Retinal pigment epithelial cell (primary cell): ENCODE measurements at places on chromosomes 13 and 19.

DNA sequence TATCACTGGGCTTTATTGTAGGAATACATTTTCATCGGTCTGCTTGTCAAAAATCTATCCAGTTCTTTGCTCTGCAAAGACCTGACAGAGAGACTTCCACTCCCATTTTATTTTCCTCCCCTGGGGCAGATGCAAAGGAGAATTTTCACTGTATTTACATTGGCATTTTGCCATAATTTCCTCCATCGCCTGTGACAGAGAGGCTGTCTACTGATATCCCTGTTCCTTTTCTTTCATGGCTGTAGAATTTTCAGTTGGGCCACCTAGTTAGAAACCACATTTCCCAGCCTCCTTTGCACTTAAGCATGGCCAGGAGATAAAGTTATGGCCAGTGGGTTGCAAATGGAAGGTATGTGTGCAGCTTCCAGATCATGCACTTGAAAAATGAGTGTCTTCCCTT lies 89.3 kb downstream of the NUFIP1 start:
- DNase-seq: no peak

GRCh38 chr13:99860745-99861144 lies 110.8 kb downstream of the ZIC5 start:
- DNase-seq: peak; percentile 36

- no peak for DNase-seq
Observed at GRCh38 chr13:50548586-50548985, 294.9 kb downstream of the DLEU7 start.

DNA sequence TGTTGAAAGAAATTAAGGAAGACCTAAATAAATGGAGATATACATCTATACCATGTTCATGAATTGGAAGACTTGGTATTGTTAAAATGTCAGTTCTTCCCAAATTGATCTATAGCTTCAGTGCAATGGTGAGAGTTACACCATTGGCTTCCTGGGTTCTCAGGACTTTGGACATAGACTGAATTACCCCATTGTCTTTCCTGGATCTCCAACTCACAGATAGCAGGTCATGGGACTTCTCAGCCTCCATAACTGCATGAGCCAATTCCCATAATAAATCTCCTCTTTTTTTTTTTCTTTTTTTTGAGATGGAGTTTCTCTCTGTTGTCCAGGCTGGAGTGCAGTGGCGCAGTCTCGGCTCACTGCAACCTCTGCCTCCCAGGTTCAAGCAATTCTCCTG lies 38.7 kb downstream of the CCNE1 start:
- no peak for DNase-seq

DNA sequence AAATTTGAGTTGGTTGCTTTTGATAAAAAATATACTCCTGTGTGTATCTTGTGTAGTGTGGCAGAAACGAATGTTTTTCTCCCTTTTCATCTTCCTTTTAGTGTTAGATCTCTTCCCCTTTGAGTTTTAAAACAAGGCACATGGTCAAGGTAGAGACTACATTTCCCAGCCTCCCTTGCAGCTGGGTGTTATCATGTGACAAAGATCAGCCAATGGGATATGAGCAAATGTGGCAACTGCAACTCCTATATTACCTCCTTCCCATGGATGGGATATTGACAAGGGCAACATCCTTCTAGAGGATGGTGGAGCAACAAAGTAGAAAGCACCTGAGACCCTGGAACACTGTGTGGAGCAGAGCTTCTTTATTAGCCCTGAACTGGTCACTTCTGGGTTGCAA lies 42.4 kb downstream of the ADGRE3 start:
- DNase-seq: no peak

GRCh38 chr19:19087676-19088075 lies 23.9 kb downstream of the SLC25A42 start:
- DNase-seq: no peak

DNA sequence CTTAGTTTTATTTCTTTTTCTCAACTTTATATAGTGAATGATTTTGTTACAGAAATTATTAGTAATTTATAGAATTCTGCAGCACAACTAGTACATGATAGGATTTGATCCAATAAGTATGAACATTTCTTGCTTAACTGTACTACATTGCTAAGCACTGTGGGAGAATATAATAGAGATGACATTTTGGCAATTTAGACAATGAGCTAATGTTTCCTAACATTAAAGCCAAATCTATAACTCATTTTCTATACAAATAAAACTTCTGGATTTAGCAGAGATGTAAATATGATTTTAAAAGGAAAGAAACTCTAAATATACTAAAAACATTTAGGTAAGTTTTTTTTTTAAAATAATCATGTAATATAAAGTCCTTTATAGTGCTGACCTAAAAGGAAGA lies 87.3 kb downstream of the FNDC3A start:
- DNase-seq: no peak

- DNase-seq: no peak
Observed at GRCh38 chr13:45886466-45886865, 34.9 kb upstream of the SIAH3 start.

- DNase-seq: no peak
Observed at GRCh38 chr19:45200568-45200967, 22.0 kb downstream of the BLOC1S3 start.

DNA sequence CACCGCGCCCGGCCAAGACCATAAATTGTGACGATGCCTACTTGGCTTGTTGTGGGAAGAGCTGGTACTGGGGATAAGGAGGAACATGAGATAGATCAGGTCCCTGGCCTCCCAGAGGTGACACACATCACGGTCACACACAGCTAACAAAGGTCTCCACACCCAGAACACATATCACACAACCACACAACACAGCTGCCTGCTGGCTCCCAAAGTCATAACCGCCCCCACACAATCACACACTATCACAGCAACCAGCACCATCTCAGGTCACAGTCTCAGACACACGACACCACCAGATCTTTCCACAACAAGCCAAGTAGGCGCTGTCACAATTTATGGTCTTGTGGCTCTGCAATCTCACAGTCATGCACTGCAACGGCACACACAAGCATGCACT lies 5.7 kb downstream of the COL5A3 start:
- DNase-seq: no peak

GRCh38 chr19:3821857-3822364 lies 35.7 kb upstream of the MATK start:
- no peak for DNase-seq

GRCh38 chr19:33208371-33208895 lies 14.3 kb downstream of the LRP3 start:
- no peak for DNase-seq

GRCh38 chr13:90315061-90315460 lies 1032.4 kb upstream of the MIR17HG start:
- no peak for DNase-seq

- DNase-seq: no peak
Observed at GRCh38 chr13:58852076-58852475, 1220.5 kb downstream of the PCDH17 start.

- DNase-seq: no peak
Observed at GRCh38 chr19:36140304-36141038, 605 bp downstream of the CAPNS1 start.

DNA sequence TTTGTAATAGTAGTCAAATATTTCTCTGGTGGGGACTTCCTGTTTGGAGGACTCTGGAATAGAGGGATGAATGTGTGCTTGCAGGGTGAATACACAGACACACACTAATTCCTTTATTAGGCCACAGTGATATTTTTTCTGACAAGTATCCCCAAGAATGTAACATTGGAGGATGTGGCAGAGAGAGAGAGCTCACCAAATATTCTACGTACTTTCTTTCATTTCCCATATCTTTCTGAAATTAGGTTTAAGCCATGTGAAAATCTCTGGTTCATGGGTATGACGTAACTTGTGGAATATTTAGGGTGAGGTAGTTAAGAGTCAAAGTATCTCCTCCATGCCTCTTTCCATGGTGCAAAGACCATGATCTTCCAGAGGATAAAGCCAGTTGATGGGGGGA lies 463.4 kb downstream of the DIAPH3 start:
- DNase-seq: no peak

- no peak for DNase-seq
Observed at GRCh38 chr13:109730812-109731335, 55.5 kb downstream of the IRS2 start.

GRCh38 chr13:66362485-66362884 lies 867.7 kb downstream of the PCDH9 start:
- DNase-seq: no peak

- DNase-seq: no peak
Observed at GRCh38 chr13:101343128-101343787, 73.0 kb downstream of the NALCN start.

DNA sequence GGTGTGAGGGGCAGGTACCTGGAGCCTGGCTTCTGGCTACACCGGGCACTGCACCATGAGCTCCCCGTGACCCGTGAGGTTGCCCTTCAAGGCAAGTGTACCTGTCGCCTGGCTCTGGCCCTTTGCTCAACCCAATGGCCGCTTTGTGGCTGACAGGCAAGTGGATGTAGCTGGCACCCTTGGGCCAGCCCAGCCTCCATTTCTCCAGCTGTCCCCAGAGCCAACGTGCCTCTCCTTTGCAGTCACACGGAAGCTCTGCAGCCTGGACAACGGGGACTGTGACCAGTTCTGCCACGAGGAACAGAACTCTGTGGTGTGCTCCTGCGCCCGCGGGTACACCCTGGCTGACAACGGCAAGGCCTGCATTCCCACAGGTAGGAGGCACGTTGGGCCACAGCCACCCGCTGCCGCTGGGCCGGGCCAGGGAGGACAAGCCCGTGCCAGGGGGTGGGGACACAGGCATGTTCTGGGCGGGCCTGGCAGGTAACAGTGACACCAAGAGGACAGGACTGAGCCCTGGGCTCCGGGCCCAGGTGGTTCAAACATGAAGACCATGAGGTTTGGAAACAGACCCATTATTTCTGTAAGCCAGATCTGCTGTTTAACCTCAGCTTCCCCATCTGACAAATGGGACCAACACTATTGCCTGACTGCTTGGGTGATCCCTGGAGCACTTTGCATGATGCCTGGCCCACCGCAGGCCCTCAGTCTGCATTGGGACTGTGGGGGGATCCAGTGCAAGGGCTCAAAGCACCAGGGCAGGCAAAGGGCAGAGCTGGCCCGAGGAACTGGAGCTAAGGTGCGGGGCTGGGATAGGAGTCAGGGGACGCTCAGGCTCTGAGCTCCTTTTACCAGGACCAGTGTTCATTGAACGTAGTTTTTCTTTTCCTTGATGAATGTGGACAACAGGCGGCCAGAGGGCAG lies 17.5 kb upstream of the PROZ start:
- no peak for DNase-seq

GRCh38 chr19:42284591-42285341 lies 15.7 kb downstream of the CIC start:
- no peak for DNase-seq

DNA sequence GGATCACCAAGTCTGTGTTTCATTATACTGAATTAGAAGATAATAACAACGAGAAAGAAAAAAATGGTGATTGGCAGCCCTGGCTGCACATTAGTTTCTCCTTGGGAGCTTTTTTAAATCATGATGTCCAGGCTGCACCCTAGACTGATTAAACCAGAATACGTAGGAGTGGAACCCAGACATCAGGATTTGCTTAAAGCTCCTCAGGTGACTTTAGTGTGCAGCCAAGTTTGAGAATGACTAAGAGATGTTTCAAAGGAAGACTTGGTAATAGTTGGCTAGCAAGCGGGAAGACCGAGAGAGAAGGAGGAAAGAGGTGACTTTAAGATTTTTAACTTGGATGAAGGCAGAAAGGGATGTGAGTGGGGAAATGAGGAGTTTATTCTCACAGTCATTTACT lies 71.4 kb upstream of the SERP2 start:
- no peak for DNase-seq

- no peak for DNase-seq
Observed at GRCh38 chr13:105838231-105838630, 697.2 kb downstream of the EFNB2 start.

DNA sequence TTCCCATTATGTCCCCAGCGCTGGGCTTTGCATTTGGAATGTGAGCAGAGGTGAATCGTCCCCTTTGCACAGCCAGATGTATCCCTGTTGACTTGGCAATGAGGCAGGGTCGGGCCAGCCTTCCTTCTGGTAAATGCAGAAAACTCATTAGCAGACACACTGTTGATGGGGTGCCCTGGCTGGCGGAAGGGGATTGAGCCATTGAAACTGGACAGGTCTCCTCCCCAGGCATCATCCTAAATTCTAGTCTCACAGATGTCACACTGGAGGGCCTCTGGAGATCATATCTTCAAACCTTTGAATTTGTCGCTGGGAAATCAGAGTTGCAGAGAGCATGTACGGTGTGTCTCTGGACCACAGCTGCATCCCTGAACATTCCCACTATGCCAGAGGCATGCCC lies 219.5 kb upstream of the TSHZ3 start:
- DNase-seq: no peak

DNA sequence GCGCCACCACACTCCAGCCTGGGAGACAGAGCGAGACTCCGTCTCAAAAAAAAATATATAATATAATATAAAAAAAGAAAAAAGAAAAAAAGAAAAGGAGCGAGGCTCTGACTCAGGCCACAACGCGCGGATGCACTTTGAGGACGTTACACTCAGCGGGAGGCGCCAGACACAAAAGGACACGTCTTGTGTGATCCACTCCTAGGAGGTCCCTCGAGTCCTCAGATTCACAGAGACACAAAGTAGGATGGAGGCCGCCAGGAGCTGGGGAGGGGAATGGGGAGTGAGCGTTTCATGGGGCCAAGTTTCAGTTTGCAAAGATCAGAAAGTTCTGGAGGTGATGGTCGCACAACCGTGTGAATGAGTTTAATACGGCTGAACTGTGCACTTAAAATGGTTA lies 8.5 kb upstream of the ABHD17A start:
- DNase-seq: no peak

- DNase-seq: no peak
Observed at GRCh38 chr19:9078651-9079050, 8.2 kb upstream of the OR1M1 start.

DNA sequence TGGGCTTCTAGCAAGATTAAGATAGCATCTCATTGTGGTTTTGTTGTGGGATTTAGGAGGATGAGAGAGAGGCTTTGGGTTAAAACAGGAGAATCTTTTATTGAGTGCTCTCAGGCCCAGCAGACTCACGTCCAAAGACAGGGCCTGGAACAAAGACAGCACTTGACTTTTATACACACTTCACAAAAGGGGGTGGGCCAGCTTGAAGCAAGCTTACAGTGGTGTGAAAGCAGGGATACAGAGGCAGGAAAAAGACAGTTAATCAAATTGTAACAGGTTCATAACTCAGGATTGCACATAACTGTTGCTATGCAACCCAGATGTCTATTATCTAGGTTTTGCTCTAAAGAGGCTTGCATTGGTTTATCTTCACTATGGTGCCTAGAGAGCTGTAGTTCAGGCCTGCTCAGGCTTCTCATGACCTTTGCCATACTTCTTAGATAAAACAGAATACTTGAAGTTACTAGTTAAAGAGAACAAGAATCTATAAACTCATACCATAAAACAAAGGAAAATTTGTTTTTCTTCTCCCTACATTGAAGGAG lies 42.2 kb upstream of the CEACAM21 start:
- DNase-seq: no peak

GRCh38 chr13:102960959-102961358 lies 105.3 kb downstream of the SLC10A2 start:
- DNase-seq: no peak

GRCh38 chr13:22487932-22488331 lies 692.8 kb upstream of the SGCG start:
- peak; percentile 46 for DNase-seq

- DNase-seq: no peak
Observed at GRCh38 chr19:11421371-11422098, 2.4 kb upstream of the RGL3 start.
